Spinal cord (tissue), 10 donors: ENCODE measurements at places on chromosomes 13 and 19. TPM values are rescaled to one million over a fixed set of nuclear protein-coding genes. Genes with fewer than 3 reads are reported as not detected.
A peak's percentile ranks its signal among the peaks of the same experiment; 100 is the strongest.

OR7D4 gene
- not detected for total RNA-seq

GARIN5B gene
- total RNA-seq = not detected

- no peaks in the 10 kb centered on the region for H3K27me3 ChIP-seq
- no peaks in the 10 kb centered on the region for H3K36me3 ChIP-seq
- H3K4me1 ChIP-seq = no peaks in the 10 kb centered on the region
- DNase-seq = peak; percentile 67
- H3K4me3 ChIP-seq = peak within 1 kb of the TSS; percentile 38
Observed at GRCh38 chr13:85799097-85799582, at the start of gene SLITRK6. TSS of gene SLITRK6 (minus strand) at chr13:85799419. CDS start at chr13:85796508, 2,911 bp downstream.

- no peaks in the 10 kb centered on the region for H3K36me3 ChIP-seq
- H3K27me3 ChIP-seq = no peaks in the 10 kb centered on the region
- no peak overlapping the region for H3K27ac ChIP-seq
- H3K4me1 ChIP-seq = peaks cover 2% of the 10 kb centered on the region
- DNase-seq = no peak
- H3K4me3 ChIP-seq = no peak overlapping the region
Observed at GRCh38 chr13:36339600-36340155, 6.5 kb downstream of the SPART start.

- H3K4me1 ChIP-seq = no peaks in the 10 kb centered on the region
- no peak overlapping the region for H3K27ac ChIP-seq
- peaks cover 2% of the 10 kb centered on the region for H3K27me3 ChIP-seq
- DNase-seq = no peak
Observed at GRCh38 chr13:27853335-27853734, 61.1 kb downstream of the GSX1 start.

- no peak for DNase-seq
- H3K4me1 ChIP-seq = peaks cover 2% of the 10 kb centered on the region
Observed at GRCh38 chr13:99408703-99409000, 92.6 kb upstream of the TM9SF2 start.

DNA sequence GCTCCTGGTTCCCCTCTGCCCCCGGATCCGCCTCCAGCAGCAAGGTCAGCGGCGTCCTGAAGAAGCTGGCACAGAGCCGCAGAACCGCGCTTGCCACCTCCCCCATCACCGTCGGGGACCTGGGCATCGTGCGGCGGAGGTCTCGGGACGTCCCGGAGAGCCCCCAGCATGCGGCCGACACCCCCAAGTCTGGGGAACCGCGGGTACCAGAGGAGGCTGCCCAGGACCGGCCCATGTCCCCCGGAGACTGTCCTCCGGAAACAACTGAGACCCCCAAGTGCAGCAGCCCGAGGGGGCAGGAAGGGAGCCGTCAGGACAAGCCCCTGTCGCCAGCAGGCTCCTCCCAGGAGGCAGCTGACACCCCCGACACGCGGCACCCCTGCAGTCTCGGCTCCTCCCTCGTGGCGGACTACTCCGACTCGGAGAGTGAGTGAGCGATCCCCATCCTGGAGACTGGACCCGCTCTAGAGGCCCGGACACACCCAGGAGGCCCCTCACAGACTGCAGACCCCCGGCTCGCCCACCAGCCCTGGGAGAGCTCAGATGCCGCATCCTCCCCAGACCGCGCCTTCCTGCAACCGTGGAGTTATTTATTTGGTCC, 1.6 kb upstream of the MRI1 start:
- DNase-seq = no peak
- peaks cover 16% of the 10 kb centered on the region for H3K4me1 ChIP-seq
- H3K36me3 ChIP-seq = peaks cover 74% of the 10 kb centered on the region
- H3K27me3 ChIP-seq = no peaks in the 10 kb centered on the region
- no peak overlapping the region for H3K27ac ChIP-seq
- no peak overlapping the region for H3K4me3 ChIP-seq

GRCh38 chr13:66200555-66200954, 1029.6 kb downstream of the PCDH9 start:
- no peak for DNase-seq
- no peaks in the 10 kb centered on the region for H3K36me3 ChIP-seq
- no peak overlapping the region for H3K4me3 ChIP-seq
- no peaks in the 10 kb centered on the region for H3K4me1 ChIP-seq
- H3K27me3 ChIP-seq = no peaks in the 10 kb centered on the region

GRCh38 chr13:48749699-48750473, 96.2 kb downstream of the CYSLTR2 start:
- DNase-seq = no peak
- H3K4me3 ChIP-seq = no peak overlapping the region
- no peaks in the 10 kb centered on the region for H3K4me1 ChIP-seq

- H3K4me3 ChIP-seq = no peak overlapping the region
- peaks cover 2% of the 10 kb centered on the region for H3K27me3 ChIP-seq
- no peak overlapping the region for H3K27ac ChIP-seq
- H3K4me1 ChIP-seq = no peaks in the 10 kb centered on the region
Observed at GRCh38 chr19:46067691-46068090, 26.9 kb upstream of the IGFL4 start.
